Lung (tissue), 17 donors: ENCODE measurements at places on chromosomes 1 and 21. TPM values are rescaled to one million over a fixed set of nuclear protein-coding genes. Genes with fewer than 3 reads are reported as not detected.

- no peak for DNase-seq
- no peaks in the 10 kb centered on the region for H3K36me3 ChIP-seq
- no peak overlapping the region for H3K27ac ChIP-seq
Measured at GRCh38 chr1:151476083-151476482, 16.8 kb upstream of the POGZ start.

DNA sequence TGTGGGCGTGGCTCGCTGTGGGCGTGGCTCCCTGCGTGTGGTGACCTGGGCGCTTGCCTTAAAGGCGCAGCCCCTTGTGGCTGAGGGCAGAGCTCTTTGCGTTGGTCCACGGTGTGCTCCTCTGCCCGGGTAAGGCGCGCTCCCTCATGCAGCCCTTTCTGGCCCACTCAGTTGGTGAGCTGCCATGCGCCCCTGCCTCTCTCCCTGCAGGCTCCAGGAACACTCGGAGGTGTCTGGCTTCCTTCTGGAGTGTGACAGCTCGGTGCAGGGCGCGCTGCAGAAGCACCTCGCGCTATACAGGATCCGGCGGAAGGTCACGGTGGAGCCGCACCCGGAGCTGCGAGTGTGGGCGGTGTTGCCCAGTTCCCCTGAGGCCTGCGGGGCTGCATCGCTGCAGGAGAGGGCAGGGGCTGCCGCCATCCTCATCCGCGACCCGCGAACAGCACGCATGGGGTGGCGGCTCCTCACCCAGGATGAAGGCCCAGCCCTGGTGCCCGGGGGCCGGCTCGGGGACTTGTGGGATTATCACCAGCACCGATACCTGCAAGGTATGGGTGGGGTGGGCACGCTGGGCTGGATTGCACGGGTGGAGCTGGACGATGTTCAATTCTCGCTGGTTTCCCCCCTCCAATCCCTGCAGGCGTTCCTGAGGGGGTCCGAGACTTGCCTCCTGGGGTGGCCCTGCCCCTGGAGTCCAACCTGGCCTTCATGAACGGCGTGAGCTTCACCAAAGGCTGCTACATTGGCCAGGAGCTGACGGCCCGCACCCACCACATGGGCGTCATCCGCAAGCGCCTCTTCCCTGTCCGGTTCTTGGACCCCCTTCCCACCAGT, 9.1 kb downstream of the IBA57 start:
- peak overlapping the region; percentile 37 for H3K27ac ChIP-seq
- peak overlapping the region; percentile 11 for H3K4me3 ChIP-seq
- no peaks in the 10 kb centered on the region for H3K27me3 ChIP-seq
- no peaks in the 10 kb centered on the region for H3K4me1 ChIP-seq

LAPTM5 gene
- total RNA-seq = 58.7 TPM

DNA sequence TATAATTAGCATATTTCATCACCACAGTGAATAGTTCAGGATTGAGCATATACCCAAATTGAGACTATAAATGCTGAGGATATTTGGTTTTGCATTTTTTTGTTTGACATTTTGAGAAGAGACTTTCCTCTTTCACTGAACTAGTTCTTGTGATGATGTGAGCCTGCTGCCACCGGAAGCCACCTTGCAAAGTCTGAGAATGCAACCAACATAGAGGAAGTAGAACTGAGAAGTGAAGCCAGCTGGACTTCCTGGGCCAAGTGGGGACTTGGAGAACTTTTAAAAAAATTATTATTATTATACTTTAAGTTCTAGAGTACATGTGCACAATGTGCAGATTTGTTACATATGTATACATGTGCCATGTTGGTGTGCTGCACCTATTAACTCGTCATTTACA, 102.3 kb downstream of the RPE65 start:
- H3K4me3 ChIP-seq = no peak overlapping the region
- H3K4me1 ChIP-seq = peaks cover 2% of the 10 kb centered on the region
- no peaks in the 10 kb centered on the region for H3K27me3 ChIP-seq
- H3K27ac ChIP-seq = no peak overlapping the region
- no peak for DNase-seq

DNA sequence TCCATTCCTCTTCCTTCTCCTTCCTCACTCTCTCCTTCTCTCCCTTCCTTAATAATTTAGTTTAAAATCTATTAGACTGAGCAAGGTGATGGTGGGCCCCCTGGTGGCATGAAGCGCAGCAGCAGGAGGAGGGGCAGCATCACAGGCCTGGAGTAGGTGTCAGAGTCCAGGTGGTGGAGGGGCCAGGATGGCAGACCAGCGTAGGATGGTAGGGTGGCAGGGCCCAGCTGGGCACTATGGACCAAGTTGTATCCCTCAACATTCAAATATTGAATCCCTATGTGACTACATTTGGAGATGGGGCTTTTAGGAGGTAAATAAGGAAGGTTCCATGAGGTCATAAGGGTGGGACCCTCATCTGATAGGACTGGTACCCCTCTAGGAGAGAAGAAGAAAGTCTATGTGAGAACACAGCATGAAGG, 61.0 kb downstream of the WDR4 start:
- no peak overlapping the region for H3K27ac ChIP-seq
- no peaks in the 10 kb centered on the region for H3K27me3 ChIP-seq
- no peak overlapping the region for H3K4me3 ChIP-seq
- DNase-seq = peak; percentile 31

AKT3 gene
- total RNA-seq = 53.1 TPM

DNA sequence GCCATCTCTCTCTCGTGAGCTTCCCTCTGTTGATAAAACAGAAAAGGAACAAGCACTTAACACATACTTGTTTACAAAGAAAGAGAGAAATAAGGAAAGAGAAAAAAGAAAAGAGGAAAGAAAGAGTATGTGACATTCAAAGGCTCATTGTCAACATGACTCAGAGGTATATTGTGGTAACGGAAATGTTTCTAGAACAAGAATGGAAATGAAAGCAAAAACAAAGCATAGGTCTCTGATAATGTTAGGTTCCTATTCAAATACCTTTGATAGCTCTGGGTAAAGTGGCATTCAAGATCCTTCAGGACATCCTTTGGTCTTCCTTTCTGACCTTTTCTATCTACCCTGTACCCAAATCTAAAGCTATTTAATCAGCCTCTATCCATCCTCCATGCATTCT, 67.4 kb upstream of the DMRTA2 start:
- H3K4me3 ChIP-seq = no peak overlapping the region
- H3K27me3 ChIP-seq = no peaks in the 10 kb centered on the region
- no peaks in the 10 kb centered on the region for H3K36me3 ChIP-seq
- no peak overlapping the region for H3K27ac ChIP-seq
- no peak for DNase-seq

ARHGEF16 gene
- total RNA-seq = 14.8 TPM

- H3K36me3 ChIP-seq = no peaks in the 10 kb centered on the region
- DNase-seq = no peak
- H3K4me1 ChIP-seq = no peaks in the 10 kb centered on the region
- no peaks in the 10 kb centered on the region for H3K27me3 ChIP-seq
- H3K4me3 ChIP-seq = no peak overlapping the region
- H3K27ac ChIP-seq = peak overlapping the region; percentile 66
Measured at GRCh38 chr1:93692983-93693591, 11.4 kb upstream of the BCAR3 start.

GRCh38 chr1:117612517-117613248, 6.8 kb downstream of the TENT5C start:
- no peaks in the 10 kb centered on the region for H3K27me3 ChIP-seq
- H3K27ac ChIP-seq = peak overlapping the region; percentile 37
- no peak overlapping the region for H3K4me3 ChIP-seq
- H3K36me3 ChIP-seq = no peaks in the 10 kb centered on the region
- H3K4me1 ChIP-seq = no peaks in the 10 kb centered on the region
- no peak for DNase-seq

GRCh38 chr1:156053768-156054499, at the start of gene UBQLN4:
Gene UBQLN4, minus strand, starts transcription at chr1:156053798. Its CDS starts 97 bp downstream, at chr1:156053701.
- H3K27ac ChIP-seq = peak within 1 kb of the TSS; percentile 89
- peaks cover 6% of the 10 kb centered on the region for H3K4me1 ChIP-seq
- DNase-seq = peak; percentile 96
- no peaks in the 10 kb centered on the region for H3K27me3 ChIP-seq
- peak within 1 kb of the TSS; percentile 86 for H3K4me3 ChIP-seq

CFHR2 gene
- 0.28 TPM for total RNA-seq

DNA sequence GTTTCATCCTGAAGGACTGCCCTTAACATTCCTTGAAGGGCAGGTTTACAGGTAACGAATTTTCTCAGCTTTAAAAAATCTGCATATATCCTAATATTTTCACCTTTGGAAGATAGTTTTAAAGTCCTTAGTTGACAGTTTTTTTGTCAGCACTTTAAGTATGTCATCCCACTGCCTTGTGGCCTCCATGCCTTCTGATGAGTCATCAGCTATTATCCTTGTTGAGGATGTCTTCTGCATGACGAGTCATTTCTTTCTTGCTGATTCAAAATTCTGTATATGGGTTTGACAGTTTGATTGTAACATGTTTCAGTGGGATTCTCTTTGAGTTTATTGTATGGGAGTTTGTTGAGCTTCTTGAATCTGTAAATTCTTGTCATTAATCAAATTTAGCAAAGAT, 500.6 kb downstream of the DISC1 start:
- H3K4me1 ChIP-seq = no peaks in the 10 kb centered on the region
- H3K36me3 ChIP-seq = no peaks in the 10 kb centered on the region
- H3K27me3 ChIP-seq = no peaks in the 10 kb centered on the region
- no peak for DNase-seq
- H3K27ac ChIP-seq = no peak overlapping the region
- H3K4me3 ChIP-seq = no peak overlapping the region

GRCh38 chr1:226201029-226201593, 14.6 kb upstream of the ACBD3 start:
- no peak for DNase-seq
- no peaks in the 10 kb centered on the region for H3K27me3 ChIP-seq
- no peaks in the 10 kb centered on the region for H3K36me3 ChIP-seq
- H3K4me3 ChIP-seq = no peak overlapping the region
- H3K27ac ChIP-seq = no peak overlapping the region

- H3K27ac ChIP-seq = peak overlapping the region; percentile 92
- H3K36me3 ChIP-seq = peaks cover 5% of the 10 kb centered on the region
- DNase-seq = peak; percentile 81
- H3K27me3 ChIP-seq = no peaks in the 10 kb centered on the region
- H3K4me1 ChIP-seq = peaks cover 23% of the 10 kb centered on the region
Measured at GRCh38 chr1:154975409-154976059, 1.1 kb downstream of the CKS1B start.

FRRS1 gene
- total RNA-seq = 12.1 TPM

- no peak for DNase-seq
- no peak overlapping the region for H3K4me3 ChIP-seq
- H3K36me3 ChIP-seq = no peaks in the 10 kb centered on the region
- H3K4me1 ChIP-seq = no peaks in the 10 kb centered on the region
- no peak overlapping the region for H3K27ac ChIP-seq
- H3K27me3 ChIP-seq = peaks cover 45% of the 10 kb centered on the region
Measured at GRCh38 chr1:24925082-24925779, 4.8 kb downstream of the RUNX3 start.

DNA sequence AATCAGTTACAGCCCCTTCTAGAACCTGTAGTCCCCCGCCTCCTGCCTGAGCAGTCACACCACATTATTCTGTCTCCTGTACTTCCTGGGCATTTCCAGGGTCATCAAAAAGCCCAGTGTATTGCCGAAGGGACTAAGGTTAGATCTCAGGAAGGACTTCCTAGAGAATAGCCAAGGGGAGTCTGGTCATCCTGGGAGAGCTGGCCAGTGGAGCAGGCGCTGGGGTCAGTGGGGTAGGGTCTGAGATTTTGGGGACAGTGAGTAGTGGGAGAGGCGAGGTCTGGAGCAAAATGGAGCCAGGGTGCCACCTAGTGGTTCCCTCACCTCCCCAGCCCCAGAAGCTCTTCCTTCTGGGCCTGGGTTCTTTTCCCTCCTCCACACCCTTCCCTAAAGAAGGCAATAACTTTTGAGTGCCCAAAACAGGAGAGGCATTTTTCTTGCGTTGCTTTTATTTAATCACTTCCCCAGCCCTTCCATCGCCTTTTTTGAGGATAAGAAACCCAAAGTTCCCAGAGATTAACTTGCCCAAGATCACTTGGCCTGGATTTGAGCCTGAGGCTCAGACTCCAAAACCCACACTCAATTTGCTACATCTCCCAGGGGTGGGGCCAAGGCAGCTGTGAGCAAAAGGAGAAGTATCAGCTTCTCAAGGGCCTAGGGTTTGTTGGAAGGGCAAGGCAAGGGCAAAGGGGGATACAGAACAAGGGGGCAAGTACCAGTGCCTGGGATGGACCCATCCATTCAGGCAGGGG, 7.3 kb upstream of the PMVK start:
- peak overlapping the region; percentile 62 for H3K27ac ChIP-seq
- DNase-seq = peak; percentile 63
- peaks cover 7% of the 10 kb centered on the region for H3K4me1 ChIP-seq
- H3K36me3 ChIP-seq = peaks cover 10% of the 10 kb centered on the region
- no peak overlapping the region for H3K4me3 ChIP-seq

TMEM79 gene
- 4.7 TPM for total RNA-seq

GRCh38 chr1:165387961-165388360, 31.4 kb upstream of the LMX1A start:
- H3K36me3 ChIP-seq = no peaks in the 10 kb centered on the region
- H3K27me3 ChIP-seq = no peaks in the 10 kb centered on the region
- no peak overlapping the region for H3K27ac ChIP-seq
- no peak for DNase-seq
- peaks cover under 1% of the 10 kb centered on the region for H3K4me1 ChIP-seq
- no peak overlapping the region for H3K4me3 ChIP-seq

DNA sequence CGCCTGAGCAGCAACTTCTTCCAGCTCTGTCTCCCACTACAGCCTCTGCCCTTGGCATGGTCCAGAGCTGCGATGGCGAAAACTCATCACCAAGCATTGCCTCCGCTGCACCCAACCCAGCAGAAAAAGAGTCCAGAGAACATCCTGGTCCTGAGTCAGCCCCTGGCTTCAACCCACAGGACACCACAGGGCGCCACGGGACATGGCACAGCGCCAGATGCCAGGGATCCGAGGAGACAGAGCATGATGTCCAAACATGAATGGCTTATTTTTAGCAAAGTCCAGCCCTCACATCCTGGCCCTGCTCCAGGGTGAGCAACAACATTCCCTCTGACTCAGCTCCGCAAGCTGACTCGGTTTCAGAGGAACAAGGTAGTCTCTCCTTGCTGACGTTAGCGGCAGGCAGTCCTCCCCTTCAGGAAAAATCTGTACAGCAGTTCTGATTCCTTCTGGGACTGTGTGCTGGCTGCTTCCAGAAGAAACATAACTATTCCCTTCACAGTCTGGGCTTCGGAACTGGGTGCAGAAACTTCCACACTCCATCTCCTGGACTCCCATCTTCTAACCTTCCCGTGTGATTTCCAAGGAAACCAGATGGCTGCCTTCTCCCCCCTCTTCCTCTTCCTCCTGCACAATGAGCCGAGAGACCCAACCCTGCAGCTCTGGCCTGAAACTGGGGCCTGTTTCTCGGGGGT, 131.3 kb downstream of the TOMM20 start:
- DNase-seq = peak; percentile 71
- no peaks in the 10 kb centered on the region for H3K36me3 ChIP-seq
- H3K27me3 ChIP-seq = no peaks in the 10 kb centered on the region

GRCh38 chr1:201245082-201245481, 38.2 kb upstream of the PKP1 start:
- H3K4me1 ChIP-seq = no peaks in the 10 kb centered on the region
- no peaks in the 10 kb centered on the region for H3K36me3 ChIP-seq
- H3K4me3 ChIP-seq = no peak overlapping the region
- H3K27me3 ChIP-seq = no peaks in the 10 kb centered on the region
